ENCODE measurements at places on chromosomes 7 and 10. TPM values are rescaled to one million over a fixed set of nuclear protein-coding genes. Genes with fewer than 3 reads are reported as not detected.

- H3K36me3 ChIP-seq = no peaks in the 10 kb centered on the region
- H3K4me1 ChIP-seq = no peaks in the 10 kb centered on the region
- H3K4me3 ChIP-seq = no peak overlapping the region
- no peaks in the 10 kb centered on the region for H3K27me3 ChIP-seq
- no peak overlapping the region for H3K27ac ChIP-seq
Measured at GRCh38 chr10:76333796-76334195, 902.4 kb downstream of the LRMDA start.

The LRIT1 gene
- total RNA-seq = not detected

- peaks cover 8% of the 10 kb centered on the region for H3K36me3 ChIP-seq
- DNase-seq = no peak
- H3K27me3 ChIP-seq = no peaks in the 10 kb centered on the region
- H3K4me1 ChIP-seq = peaks cover 3% of the 10 kb centered on the region
Measured at GRCh38 chr7:7554021-7554432, 12.7 kb upstream of the MIOS start.

DNA sequence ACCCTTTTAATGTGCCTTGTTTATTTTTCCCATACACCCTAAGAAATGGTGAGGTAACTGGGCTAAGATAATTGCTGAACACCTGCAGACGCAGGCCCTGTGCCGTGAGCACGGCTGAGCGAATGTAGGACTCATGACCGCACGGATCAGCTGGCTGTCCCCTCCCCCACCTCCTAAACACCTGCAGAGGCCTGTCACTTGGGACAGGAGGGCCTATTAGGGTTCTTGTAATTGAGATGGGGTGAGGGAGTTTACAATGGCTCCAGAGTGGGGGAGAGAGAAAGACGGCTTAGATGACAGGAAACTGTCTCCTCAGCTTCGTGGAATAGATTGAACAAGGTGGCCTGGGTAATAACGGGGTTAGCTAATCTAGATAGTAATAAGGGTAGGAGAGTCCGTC, 291.7 kb upstream of the HABP2 start:
- peaks cover 5% of the 10 kb centered on the region for H3K4me1 ChIP-seq

The ACADSB gene
- 14.0 TPM for total RNA-seq

- no peaks in the 10 kb centered on the region for H3K36me3 ChIP-seq
- no peak for DNase-seq
- H3K27me3 ChIP-seq = no peaks in the 10 kb centered on the region
- no peak overlapping the region for H3K4me3 ChIP-seq
Measured at GRCh38 chr10:72649291-72649690, 23.4 kb upstream of the MICU1 start.

DNA sequence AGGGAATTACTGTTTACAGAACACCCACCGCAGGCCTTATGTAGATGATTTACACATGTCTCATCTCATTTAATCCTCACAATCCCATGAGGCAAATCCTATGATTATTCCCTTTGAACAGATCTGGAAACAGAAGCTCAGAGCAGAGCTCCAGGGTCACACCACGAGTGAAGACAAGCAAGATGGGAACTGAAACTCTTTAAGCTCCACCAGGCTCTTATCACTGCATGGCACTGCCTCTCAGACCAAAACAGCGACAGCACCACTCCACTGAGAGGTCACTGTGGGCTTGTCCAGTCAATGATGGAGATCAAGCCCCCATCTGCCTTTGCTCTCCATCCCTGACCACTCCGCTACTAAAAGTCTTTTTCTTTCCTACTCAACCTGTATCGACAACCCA, 5.9 kb downstream of the GRID1 start:
- H3K4me1 ChIP-seq = peaks cover 63% of the 10 kb centered on the region
- H3K27ac ChIP-seq = no peak overlapping the region
- H3K4me3 ChIP-seq = no peak overlapping the region
- peaks cover 17% of the 10 kb centered on the region for H3K27me3 ChIP-seq
- no peak for DNase-seq

GRCh38 chr10:11756766-11757315, 14.7 kb downstream of the ECHDC3 start:
- H3K27ac ChIP-seq = no peak overlapping the region
- H3K27me3 ChIP-seq = no peaks in the 10 kb centered on the region
- peaks cover 2% of the 10 kb centered on the region for H3K36me3 ChIP-seq
- peaks cover 10% of the 10 kb centered on the region for H3K4me1 ChIP-seq

DNA sequence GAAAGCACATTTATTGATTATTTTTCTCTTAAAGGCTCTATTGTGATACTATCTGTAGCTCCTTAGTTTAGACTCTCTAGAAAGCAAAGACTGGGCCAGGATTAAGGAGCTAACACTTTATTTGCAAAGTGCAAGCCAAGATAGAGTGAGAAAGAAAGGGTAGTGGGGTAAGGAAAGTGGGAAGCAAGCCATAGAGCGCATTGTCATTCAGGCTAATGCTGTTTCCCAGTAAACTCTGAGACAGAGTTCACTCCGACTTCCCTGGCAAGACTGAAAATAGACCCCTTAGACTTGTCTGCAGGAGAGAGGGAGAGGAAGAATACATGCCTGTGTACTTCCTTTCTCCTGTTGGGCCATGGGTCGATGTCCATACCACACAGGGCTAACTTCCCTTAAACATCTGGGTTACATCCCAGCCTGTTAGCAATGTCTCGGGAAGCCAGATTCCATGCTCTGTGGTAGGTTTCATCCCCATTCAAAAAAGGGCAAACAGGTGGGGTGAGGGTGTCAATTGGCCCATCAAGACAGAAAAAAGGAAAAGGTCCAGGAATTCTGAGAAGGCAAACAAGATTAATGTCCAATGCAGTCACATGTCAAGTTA, 875.8 kb upstream of the CELF2 start:
- no peaks in the 10 kb centered on the region for H3K4me1 ChIP-seq
- no peak overlapping the region for H3K4me3 ChIP-seq
- no peak overlapping the region for H3K27ac ChIP-seq
- DNase-seq = peak; percentile 36

- no peak overlapping the region for H3K27ac ChIP-seq
- no peaks in the 10 kb centered on the region for H3K4me1 ChIP-seq
- H3K36me3 ChIP-seq = no peaks in the 10 kb centered on the region
- no peak overlapping the region for H3K4me3 ChIP-seq
Measured at GRCh38 chr10:109411917-109412316, 511.4 kb downstream of the XPNPEP1 start.

The CRHR2 gene
- 2.4 TPM for total RNA-seq

DNA sequence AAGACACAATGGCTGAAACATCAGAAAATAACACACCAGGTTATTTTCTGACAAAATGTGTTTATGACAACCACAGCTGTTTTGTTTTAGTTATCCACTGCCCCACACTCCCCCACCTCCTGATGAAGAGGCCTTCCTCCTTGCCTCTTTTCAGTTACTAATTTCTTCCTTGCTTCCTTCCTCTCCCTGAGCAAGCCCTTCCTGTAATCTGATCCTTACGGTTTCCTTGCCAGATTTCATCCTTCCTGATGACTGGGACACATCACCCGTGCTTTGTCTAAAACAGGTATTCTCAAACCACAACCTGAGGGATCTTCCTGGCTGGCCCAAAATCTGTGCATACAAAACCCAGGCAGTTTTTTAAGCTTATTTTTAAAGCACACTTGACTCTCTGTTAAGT, 39.4 kb downstream of the CHST15 start:
- H3K27me3 ChIP-seq = no peaks in the 10 kb centered on the region
- peaks cover 23% of the 10 kb centered on the region for H3K4me1 ChIP-seq
- no peak overlapping the region for H3K4me3 ChIP-seq
- H3K27ac ChIP-seq = no peak overlapping the region

DNA sequence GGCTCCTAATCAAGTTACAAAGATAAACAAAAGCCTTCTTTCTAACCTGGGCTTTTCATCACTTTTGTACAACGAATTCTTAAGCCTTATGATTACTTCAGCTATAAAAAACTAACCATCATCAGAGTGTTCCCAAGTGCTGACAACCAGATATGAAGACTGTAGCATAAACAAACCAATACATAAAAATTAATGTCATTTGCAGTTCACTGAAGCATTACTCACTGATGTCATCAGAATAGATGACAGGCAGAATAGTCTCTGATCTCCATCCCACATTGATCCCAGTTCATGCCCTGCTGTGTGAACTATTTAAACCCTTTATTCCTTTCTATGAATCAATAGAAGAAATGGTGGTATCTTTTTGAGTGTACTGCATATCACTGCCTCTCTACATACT, 84.4 kb downstream of the DNAJC1 start:
- no peaks in the 10 kb centered on the region for H3K27me3 ChIP-seq
- H3K4me1 ChIP-seq = no peaks in the 10 kb centered on the region
- no peaks in the 10 kb centered on the region for H3K36me3 ChIP-seq
- no peak overlapping the region for H3K27ac ChIP-seq
- DNase-seq = no peak

- no peak overlapping the region for H3K27ac ChIP-seq
- H3K4me3 ChIP-seq = no peak overlapping the region
- H3K27me3 ChIP-seq = no peaks in the 10 kb centered on the region
- H3K4me1 ChIP-seq = no peaks in the 10 kb centered on the region
Measured at GRCh38 chr7:43572516-43573049, 10.3 kb upstream of the STK17A start.

The FAM25A gene
- not detected for total RNA-seq

The C10orf90 gene
- 3.4 TPM for total RNA-seq

The FLNC gene
- 125 TPM for total RNA-seq

DNA sequence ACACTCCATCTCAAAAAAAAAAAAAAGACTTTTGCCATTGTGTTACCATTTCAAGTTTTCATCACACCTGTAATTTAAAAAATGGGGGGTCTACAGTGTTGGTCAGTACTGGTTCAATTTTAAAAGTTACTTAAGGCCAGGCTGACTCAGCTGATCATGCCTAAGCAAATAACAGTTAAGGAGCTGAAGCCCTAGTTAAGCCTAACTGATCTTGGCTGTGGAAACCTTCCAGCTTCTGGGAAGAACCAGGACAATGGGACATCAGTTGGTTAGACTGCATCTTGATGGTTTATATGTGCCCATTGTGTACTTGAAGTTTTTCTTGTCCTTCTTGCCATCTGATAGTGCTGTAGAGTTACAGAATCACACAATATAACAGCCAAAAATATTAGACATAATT, 26.7 kb downstream of the VCL start:
- no peak for DNase-seq
- no peaks in the 10 kb centered on the region for H3K36me3 ChIP-seq
- no peaks in the 10 kb centered on the region for H3K4me1 ChIP-seq
- no peak overlapping the region for H3K27ac ChIP-seq
- no peak overlapping the region for H3K4me3 ChIP-seq

The ERVW-1 gene
- not detected for total RNA-seq

DNA sequence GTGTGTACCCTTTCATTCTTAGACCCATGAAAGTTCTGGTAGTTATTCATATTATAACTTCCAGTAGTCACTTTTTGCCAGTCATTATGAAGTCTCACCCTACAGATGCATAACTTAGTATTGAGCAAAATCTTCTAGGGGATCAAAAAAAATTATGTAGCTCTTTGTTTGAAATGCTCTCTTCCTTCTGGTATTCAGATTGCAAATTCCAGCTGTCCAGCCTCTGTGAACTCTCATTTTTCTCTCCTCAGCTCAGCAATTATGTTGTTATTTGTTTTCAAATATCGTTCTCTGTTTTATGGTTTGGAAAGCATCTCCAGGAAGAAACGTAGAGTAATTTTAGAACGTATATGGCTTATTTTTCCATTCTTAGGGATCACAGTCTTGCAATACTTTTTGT, 442.5 kb downstream of the SEMA3D start:
- no peak for DNase-seq
- no peaks in the 10 kb centered on the region for H3K27me3 ChIP-seq
- no peak overlapping the region for H3K27ac ChIP-seq

DNA sequence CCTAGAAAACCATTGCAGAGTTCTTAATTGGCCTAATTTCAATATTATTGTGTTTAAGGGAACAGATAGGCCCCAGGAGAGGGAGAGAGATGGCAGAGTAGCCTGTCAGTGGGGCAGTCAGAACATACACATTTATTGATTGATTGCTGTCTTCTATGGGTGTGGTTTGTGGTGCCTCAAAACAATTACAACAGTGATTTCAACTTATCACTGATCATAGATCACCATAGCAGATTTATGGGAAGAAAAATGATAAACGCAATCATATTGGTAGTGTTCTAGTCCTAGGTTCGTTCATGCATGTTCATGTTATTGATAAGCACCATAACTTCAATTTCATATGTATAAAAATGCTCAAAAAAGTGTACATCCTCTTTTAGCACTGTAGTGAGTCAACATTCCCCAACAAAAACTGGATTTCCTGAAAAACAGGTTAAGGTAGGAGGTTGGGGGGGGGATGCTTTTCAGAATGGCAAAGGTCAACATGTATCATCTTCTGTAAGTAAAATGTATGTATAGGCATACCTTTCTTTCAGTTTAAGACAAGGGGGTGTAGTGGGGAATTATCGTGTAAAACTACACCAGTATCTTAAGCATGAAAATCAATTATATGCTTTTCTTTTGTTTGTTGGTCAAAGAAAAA, 1.1 kb upstream of the TNKS2 start:
- no peaks in the 10 kb centered on the region for H3K4me1 ChIP-seq
- no peak for DNase-seq
- no peaks in the 10 kb centered on the region for H3K27me3 ChIP-seq
- H3K4me3 ChIP-seq = peak overlapping the region; percentile 74
- H3K36me3 ChIP-seq = peaks cover 4% of the 10 kb centered on the region
- peak overlapping the region; percentile 96 for H3K27ac ChIP-seq

DNA sequence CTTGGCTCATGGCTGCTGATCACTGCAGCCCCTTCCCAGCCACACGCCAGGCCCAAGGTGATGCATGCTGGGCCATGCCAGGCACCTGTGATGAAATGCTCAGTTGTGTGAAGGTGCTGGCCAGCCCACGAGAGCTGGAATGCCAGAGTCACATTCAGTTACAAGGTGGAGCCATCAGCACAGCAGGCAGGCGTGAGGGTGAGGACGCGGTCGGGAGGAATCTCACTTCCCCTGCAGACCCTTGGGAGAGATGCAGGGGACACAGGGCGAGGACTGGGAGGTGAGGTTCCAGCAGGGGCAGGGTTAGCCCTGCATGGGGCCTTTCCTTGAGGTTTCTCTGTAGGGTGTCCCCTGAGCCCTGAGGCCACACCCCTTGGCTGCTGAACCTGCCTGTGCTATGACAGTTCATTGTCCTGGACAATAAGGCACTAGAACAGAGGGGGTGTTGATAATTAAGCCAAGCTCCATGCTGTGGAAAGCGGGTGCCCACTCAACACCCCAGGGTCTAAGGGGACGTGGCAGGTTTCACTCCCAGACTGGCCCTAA, 82.4 kb downstream of the ADARB2 start:
- no peak for DNase-seq
- H3K4me3 ChIP-seq = no peak overlapping the region
- H3K36me3 ChIP-seq = peaks cover 2% of the 10 kb centered on the region
- H3K27ac ChIP-seq = no peak overlapping the region
- peaks cover 28% of the 10 kb centered on the region for H3K4me1 ChIP-seq

DNA sequence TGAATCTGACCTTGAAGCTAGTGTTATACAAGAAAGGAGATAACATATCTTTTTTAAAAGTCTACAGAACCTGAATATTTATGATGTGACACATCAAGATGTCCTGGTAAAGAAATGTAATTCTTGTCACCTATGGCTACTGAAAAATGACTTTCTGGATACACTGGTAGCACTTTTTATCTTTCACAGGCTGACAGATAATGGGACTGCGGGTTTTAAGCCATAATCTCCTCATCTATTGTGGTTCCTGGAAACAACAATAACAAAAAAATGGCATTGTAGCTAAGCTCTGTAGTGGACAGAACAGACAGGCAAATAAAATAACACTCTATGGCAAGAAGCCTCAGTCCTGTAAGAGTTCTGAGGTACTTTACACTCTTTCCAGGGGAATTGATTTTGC, 31.6 kb upstream of the YAE1 start:
- H3K27ac ChIP-seq = no peak overlapping the region
- no peak for DNase-seq
- no peaks in the 10 kb centered on the region for H3K27me3 ChIP-seq
- H3K36me3 ChIP-seq = no peaks in the 10 kb centered on the region

- no peak overlapping the region for H3K27ac ChIP-seq
- H3K27me3 ChIP-seq = no peaks in the 10 kb centered on the region
Measured at GRCh38 chr7:135964274-135964673, 12.9 kb downstream of the MTPN start.
